ENCODE measurements at places on chromosomes 1 and 21.
A peak's percentile ranks its signal among the peaks of the same experiment; 100 is the strongest.

DNA sequence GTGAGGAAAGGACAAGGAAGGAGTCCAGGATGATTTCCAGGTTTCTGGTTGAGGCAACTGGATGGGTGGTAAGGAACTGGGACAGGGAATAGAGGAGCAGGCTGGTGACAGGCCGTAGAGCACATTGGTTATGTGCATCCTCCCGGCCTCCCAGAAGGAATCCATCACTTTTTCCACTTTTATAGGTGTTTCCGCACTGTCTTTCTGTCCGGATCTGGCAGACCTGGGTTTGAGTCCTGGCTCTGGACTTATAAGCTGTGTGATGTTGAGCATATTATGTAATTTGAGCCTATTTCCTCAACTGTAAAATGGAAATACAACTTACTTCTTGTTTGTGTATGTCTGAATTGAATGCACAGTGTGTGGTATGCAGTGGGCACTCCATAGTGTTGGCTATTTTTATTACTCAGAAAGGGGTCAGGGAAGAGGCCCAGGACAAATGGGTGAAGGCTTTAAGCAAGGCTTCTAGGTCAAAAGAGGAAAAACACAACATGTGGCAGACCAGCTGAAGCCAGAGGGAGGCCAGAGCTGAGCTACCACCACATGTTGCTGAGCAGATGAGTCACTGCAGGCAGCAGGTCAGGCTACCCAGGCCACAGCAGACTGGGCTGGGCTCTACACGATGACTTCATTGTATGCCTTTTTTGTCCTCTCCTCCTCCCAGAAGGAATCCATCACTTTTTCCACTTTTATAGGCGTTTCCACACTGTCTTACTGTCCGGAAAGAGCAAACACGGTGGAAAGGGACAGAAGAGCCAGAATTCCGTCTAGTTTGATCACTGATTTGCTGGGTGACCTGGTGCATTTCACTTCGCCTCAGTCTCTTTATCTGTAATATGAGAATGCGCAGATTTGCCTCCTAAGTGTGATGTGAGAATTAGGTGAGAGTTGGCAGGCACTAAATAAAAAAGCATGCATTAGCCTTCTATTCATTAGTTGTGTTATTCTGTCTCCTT, 791 bp upstream of the MAST2 start:
- peak; percentile 33 for DNase-seq

DNA sequence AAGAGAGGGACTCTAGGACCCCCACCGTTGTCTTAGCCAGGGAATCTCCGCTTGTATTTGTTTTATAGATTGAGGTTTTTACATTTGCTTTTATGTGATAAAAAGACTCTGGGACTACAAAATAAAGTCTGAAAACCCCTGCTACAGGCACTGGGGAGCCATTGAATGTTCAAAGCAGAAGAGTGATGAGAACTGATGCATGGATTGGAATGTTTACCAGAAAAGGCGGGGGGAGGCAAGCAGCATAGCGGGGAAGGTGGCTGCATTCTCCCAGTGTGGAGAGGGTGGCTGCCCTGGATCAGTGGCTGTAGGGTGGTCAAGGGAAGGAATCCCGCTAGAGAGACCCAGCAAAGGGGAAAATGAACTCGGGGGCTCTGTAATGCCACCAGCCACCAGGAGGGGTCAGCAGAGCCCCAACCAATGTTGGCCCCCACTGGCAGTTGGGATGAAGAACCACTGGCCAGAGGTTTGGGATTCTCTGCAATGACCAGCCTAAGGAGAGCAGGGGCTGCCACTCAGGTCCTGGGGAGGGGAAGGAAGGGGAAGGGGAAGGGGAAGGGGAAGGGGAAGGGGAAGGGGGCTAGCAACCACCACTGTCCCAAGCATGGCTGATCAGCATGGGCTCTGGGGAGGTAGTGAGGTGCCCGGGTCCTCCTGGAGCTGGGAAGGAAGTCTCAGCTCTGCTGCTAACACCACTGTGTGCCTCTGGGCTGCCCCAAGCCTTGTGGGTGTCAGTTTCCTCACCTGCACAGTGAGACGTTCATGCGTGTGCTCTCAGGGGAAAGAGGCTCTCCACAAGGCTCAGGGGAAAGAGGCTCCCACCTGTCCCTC, 19.2 kb upstream of the PEF1 start:
- peak; percentile 73 for DNase-seq

GRCh38 chr1:231690059-231690458, 63.5 kb downstream of the DISC1 start:
- DNase-seq, result no peak

GRCh38 chr1:61132645-61133334, 50.4 kb downstream of the NFIA start:
- no peak for DNase-seq
